K562 (cell line): ENCODE measurements at places on chromosomes 2 and 18. TPM values are rescaled to one million over a fixed set of nuclear protein-coding genes. Genes with fewer than 3 reads are reported as not detected.

- no peaks in the 10 kb centered on the region for H3K4me1 ChIP-seq
- peaks cover 27% of the 10 kb centered on the region; the same call in 2 of the 3 replicates for H3K36me3 ChIP-seq
- H3K27ac ChIP-seq = 0 out of 3 replicates have a peak overlapping the region, but pooled peaks have one; percentile 13
- no peaks in the 10 kb centered on the region for H3K27me3 ChIP-seq
- no peak overlapping the region for H3K4me3 ChIP-seq
These were observed 39.5 kb downstream of the ACSL3 start for GRCh38 chr2:222900354-222900753.

DNA sequence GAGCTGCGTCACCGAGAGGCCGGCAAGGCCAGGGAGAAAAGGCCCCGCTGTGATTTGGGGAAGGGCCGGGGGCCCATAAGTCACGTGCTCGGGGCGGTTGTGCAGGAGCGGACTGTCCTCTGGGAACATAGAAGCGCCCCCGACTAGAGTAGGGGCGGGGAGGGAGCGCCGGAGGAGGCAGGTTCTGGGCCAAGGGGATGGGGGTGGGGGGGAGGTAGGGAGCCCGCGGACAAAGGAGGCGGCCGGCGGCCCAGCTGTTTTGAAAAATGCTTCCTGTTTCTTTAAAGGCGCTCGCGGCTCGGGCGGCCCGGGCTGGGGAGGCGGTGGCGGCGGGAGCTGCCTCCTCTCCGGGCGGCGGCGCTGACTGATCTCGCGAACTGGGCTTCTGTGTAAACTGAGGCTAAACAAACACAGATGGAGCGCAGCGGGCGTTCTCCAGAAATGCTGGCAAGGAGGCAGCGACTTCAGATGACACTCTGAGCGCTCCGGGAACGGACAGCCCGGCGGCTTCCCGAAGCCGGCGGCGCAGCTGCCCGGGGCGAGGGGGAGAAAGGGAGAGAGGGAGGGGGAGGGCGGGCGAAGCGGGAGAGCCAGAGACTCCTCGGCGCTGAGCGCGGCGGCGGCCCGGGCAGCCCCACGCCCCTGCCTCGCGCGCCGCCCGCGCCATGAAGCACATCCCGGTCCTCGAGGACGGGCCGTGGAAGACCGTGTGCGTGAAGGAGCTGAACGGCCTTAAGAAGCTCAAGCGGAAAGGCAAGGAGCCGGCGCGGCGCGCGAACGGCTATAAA is at the start of gene ATOH8:
TSS of gene ATOH8 (plus strand) at position 467 of the 788 bp plus-strand sequence. CDS start at position 666, 199 bp downstream.
- peak; percentile 53 for DNase-seq
- peak within 1 kb of the TSS; percentile 29 for H3K4me3 ChIP-seq
- H3K27ac ChIP-seq = no peak within 1 kb of the TSS
- H3K27me3 ChIP-seq = peaks cover 74% of the 10 kb centered on the region

DNA sequence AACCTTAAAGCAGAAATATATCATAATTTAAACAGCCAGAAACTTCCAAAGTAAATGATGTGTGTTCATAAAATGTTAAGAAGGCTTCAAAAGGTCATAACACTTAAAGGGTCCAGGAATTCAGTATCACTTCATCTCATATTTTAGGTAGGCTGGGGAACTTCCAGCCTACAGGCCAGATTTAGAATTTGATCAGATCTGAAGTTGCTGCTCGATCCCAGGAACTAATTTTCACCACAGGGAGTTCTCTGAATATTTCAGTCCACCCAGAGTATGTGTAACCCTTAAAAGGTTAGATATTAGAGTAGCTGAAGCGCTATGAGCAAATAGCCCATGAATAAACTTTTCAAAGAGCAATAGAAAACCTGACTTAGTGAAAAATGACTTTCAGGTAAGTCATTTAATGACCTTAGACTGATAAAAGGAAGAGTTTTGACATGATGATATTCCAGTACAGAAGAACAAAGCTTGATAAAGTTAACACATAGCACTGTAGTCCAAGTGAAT is 1.7 kb downstream of the WIPF1 start:
- H3K4me3 ChIP-seq = no peak overlapping the region
- no peak for DNase-seq
- no peaks in the 10 kb centered on the region for H3K27me3 ChIP-seq
- H3K36me3 ChIP-seq = no peaks in the 10 kb centered on the region

SCN9A gene
- 8.5 and 10.4 TPM in 2 replicates for total RNA-seq

- no peaks in the 10 kb centered on the region for H3K4me1 ChIP-seq
- no peaks in the 10 kb centered on the region for H3K36me3 ChIP-seq
- no peak overlapping the region for H3K4me3 ChIP-seq
- no peak overlapping the region for H3K27ac ChIP-seq
- H3K27me3 ChIP-seq = peaks cover 2% of the 10 kb centered on the region; the same call in 1 of the 3 replicates
These were observed 19.1 kb downstream of the IL1R2 start for GRCh38 chr2:102010902-102011301.

GRCh38 chr2:118991554-118991953 is 49.6 kb downstream of the MARCO start:
- H3K4me1 ChIP-seq = no peaks in the 10 kb centered on the region
- no peak overlapping the region for H3K27ac ChIP-seq
- H3K27me3 ChIP-seq = peaks cover 31% of the 10 kb centered on the region
- no peaks in the 10 kb centered on the region for H3K36me3 ChIP-seq

DNA sequence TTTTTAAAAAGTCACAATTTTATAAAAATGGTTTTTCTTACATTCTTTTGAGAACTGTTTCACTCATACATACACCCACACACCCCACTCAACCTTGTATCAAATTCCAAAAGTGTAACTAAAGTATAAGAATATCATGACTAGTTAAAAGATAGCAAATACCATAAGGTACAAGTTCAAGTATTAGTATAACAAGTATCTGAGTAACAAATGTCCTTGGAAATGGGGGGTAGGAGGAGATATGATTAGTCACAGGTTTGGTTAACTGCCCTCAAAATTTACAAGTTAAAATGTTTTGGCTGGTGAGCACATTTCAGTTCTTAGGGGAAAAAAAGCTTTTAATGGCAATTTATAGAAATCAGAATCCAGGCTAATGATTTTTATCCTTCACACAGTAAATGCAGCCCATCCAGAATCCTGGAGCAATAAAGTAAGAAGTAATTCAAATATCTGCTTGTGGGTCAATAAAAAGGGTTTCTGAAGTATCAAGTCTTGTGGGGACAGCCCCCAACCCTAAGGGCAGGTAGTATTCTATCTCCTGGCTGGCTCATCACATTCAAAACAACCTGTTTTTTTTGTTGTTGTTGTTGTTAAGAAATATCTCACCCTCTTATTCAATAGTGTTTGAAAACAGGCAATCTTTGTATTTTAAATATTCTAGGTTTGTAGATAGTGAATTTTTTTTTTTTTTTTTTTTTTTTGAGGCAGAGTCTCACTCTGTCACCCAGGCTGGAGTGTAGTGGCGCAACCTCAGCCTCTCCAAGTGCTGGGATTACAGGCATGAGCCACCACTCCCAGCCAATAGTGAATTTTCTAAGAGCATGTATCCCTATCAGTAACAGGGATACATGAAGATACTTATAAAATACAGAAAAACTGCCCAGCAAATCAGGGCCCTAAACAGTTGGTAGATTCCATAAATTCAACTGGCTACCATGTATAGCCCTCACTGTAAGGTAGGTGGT is 14.5 kb downstream of the IAH1 start:
- H3K36me3 ChIP-seq = peaks cover 88% of the 10 kb centered on the region
- H3K27ac ChIP-seq = no peak overlapping the region
- H3K27me3 ChIP-seq = no peaks in the 10 kb centered on the region
- no peaks in the 10 kb centered on the region for H3K4me1 ChIP-seq
- DNase-seq = no peak
- H3K4me3 ChIP-seq = no peak overlapping the region

DNA sequence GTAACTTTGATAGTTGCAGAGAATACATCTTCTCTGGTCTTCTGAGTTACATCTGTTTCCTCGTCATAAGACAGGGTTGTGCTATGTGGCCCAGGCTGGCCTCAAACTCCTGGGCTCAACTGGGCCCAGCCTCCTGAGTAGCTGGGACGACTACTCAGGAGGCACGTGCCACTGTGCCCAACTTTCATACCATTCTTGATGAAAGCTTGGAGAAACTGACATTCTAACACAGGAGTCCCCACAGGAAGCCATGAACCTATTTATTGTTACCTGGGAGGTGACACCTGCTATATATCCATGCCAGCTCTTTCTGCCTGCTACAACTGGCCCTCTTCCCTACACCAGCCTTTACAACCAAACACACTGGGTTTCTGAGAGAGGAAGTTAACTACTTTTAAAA is 19.1 kb downstream of the EIF2AK3 start:
- no peak overlapping the region for H3K4me3 ChIP-seq
- H3K4me1 ChIP-seq = peaks cover under 1% of the 10 kb centered on the region; the same call in 2 of the 3 replicates

ITGB6 gene
- total RNA-seq = 0.04 and 0.18 TPM in 2 replicates

DNA sequence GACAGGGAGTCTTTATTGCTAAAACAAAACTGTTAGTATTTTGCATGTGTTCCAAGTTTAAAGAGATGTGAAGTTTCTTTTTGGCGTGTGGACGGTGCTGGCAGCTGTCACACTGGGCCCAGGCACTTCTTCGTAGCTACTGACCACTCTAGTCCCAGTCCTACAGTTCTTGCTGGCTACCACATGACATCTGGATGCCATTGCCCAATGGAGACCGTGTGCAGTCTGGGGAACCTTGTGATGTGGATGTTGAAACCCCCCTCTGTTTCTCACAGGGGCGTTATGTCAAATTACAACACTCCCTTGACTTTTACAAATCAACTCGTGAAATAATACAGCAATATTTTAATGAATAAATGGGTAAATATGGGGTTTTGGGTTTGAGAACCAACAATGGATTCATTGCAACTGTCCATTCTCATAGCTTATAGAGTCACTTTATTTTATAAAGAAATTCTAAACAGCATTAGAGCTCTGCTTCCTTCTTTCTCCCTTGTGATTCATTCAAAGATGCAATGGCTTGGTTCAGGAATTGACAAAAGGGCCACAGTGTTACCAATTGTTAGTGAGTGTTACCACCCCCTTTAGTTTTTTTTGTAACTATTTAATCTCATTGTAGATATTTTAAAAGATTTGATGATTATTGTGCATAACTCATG is 1.2 kb downstream of the GPD2 start:
- peak; percentile 31 for DNase-seq
- peak overlapping the region; percentile 41 for H3K27ac ChIP-seq

DNA sequence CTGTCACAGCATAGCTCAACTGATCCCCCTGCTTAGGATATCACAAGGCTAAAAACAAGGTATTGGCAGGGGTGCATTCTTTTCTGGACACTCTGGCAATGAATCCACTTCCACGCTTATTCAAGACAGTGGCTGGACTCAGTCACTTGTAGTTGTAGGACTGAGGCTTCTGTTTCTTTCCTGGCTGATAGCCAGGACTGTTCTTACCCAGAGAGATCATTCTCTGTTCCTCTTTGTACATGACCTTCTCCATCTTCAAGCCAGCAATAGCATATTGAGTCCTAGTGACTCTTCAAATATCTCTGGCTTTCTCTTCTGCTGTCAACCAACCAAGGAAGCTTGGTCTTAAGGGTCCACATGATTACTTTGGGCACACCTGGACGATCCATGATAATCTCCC is 241.3 kb downstream of the RBM43 start:
- no peaks in the 10 kb centered on the region for H3K36me3 ChIP-seq
- H3K27me3 ChIP-seq = no peaks in the 10 kb centered on the region
- no peak overlapping the region for H3K4me3 ChIP-seq
- no peak for DNase-seq

DNA sequence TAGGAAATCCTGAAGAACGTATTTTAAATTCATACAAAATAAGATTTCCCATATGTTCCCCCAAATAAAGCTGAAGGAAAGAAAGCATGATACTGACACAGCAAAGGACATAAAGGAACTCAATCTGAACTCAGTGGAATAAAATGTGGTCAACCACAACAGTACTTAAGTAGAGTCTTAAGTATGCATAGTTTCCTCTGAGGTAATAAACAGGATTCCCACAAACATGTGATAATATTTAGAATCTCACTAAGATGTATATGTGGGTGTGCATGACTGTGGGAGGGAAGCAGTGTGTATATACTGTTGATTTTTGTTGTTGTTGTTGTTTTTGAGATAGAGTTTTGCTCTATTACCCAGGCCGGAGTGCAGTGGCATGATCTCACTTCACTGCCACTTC is 69.3 kb downstream of the NOL10 start:
- no peak overlapping the region for H3K4me3 ChIP-seq
- H3K27ac ChIP-seq = no peak overlapping the region
- peaks cover 63% of the 10 kb centered on the region; the same call in 2 of the 3 replicates for H3K36me3 ChIP-seq
- H3K4me1 ChIP-seq = no peaks in the 10 kb centered on the region
- H3K27me3 ChIP-seq = no peaks in the 10 kb centered on the region
- DNase-seq = no peak

DNA sequence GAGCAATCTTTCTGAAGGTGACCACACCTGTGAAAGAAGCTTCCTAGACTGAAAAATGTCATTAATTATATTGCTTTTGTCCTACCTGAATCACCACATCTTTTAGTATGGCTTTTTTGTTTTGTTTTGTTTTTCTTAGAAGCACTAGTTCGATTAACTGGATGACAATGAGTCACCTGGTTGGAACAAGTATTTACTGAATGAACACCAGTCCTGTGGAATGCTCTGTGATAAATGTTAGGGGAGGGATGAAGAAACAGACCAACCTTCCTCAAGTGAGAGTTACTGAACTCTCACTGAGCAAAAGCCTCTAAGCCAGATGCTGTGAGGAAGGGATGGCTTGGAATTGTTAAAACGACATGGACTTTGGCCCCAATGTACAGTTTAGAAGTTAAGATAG is 26.8 kb upstream of the DCC start:
- H3K27me3 ChIP-seq = no peaks in the 10 kb centered on the region
- no peak overlapping the region for H3K27ac ChIP-seq
- H3K36me3 ChIP-seq = no peaks in the 10 kb centered on the region
- no peak for DNase-seq
- H3K4me3 ChIP-seq = no peak overlapping the region

DNA sequence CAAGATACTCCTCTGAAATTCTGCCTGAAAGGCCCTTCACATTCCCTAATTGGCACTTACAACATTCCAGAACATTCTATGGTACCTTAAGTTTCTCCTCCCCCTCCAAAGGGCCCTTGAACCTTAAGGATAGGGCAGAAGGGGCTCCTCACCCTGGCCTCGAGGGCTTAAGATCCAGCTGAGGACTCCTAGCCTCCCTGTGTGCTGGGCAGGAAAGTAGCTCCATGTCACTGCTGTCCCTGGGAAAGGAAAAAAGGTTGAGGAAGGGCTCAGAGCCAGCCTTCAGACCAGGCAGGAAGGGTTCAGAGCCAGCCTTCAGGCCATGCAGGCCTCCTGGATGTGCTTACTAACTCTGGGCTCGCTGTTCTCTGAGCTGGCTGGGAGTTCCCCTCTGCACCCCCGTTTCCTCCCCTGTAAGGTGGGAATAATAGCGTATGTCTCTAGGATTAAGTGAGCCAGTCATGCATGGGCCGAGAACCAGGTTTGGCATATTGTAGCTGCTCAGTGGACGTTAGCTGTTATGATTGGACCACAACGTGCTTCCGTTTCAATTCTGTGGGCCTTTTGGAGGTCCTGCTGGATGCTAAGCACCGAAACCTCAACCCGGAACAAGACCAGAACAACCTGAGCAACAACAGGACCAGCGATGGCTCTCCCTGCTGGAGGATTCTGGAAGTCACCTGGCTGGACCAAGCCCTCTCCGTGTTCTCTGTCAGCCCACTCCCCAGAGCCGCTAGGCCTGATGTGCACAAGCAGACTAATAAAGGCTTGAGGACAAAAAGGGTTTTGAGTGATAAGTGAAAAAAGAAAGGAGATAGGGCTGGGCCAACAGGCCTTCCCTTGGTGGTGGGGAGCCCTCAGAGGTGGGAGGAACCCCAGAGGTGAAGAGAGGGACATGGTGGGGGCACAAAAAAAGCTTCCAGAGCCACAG is 1.0 kb upstream of the B3GNT7 start:
- DNase-seq = no peak
- H3K36me3 ChIP-seq = no peaks in the 10 kb centered on the region
- H3K4me1 ChIP-seq = no peaks in the 10 kb centered on the region

GRCh38 chr18:34867520-34867919 is 157.4 kb downstream of the DTNA start:
- H3K36me3 ChIP-seq = no peaks in the 10 kb centered on the region
- H3K4me1 ChIP-seq = no peaks in the 10 kb centered on the region
- no peak overlapping the region for H3K27ac ChIP-seq
- DNase-seq = no peak
- no peak overlapping the region for H3K4me3 ChIP-seq
- no peaks in the 10 kb centered on the region for H3K27me3 ChIP-seq
